ENCODE measurements at places on chromosomes 6 and 20.

DNA sequence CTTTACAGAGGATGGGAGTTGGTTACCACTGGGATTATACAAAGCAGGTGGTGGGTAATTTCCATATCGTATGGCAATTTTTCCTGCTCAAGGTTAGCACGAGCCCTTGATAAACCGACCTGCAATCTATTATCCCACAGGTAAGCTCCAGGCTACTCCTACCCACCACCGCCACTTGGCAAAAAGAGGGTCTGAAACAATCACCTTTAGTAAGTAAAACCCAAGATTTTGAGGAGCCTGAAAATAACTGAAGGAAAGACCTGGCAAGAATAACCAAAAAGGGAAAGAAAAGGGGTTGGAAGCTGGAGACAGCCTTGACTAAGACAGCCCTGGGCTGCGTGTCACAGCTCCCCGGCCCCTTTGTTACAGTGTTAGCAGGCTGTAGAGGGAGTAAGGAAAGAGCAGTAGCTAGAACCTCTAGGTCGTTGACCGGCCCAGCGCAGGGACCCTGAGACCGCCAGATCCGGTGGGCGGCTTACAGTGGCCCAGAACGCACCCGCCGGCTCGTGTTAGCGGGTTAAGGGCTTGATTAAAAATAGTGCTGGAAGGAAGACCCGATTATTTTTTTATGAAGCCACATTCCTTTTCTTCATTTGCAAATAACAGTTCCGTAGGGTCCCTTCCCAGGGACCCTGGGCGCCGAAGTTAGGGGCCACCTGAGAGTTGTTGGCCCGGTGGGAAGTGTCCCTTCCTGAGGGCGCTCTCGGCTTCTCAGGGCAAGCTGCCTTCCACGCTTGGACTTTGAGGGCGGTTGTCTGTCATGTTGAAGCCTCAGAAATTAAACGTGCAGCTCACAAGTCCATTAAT lies 30.5 kb downstream of the TFAP2B start:
- DNase-seq, result no peak

DNA sequence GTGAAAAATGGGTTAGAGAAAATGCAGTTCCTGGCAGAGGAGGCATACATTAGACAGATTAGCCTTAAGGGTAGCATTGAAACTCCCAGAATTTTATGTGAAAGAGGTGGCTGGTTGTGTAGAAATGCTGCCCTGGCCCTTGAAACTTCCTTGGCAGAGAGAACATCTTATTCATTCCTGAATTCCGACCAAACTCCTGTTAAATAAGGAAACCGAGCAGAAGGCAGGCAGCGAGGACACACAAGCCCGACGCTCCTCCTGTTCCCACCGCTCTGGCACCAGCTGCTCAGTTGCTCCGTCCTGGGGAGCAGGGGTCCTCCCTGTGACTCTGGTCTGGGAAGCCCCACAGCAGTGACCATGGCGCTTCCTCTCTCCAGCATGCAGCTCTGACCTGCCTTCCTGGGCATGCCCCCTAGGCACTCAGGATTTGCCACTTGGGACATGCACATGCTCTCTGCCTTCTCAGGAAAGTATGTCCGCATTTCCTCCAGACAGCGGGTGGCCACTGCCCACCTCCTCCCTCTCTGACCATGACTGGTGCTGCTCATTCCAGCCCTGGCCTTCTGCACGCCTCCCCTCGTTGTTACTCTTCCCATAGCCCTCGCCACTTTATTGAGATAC lies 35.2 kb upstream of the CLDN20 start:
- DNase-seq, result no peak

- no peak for DNase-seq
Observed at GRCh38 chr20:9583151-9583550, 68.8 kb downstream of the LAMP5 start.

DNA sequence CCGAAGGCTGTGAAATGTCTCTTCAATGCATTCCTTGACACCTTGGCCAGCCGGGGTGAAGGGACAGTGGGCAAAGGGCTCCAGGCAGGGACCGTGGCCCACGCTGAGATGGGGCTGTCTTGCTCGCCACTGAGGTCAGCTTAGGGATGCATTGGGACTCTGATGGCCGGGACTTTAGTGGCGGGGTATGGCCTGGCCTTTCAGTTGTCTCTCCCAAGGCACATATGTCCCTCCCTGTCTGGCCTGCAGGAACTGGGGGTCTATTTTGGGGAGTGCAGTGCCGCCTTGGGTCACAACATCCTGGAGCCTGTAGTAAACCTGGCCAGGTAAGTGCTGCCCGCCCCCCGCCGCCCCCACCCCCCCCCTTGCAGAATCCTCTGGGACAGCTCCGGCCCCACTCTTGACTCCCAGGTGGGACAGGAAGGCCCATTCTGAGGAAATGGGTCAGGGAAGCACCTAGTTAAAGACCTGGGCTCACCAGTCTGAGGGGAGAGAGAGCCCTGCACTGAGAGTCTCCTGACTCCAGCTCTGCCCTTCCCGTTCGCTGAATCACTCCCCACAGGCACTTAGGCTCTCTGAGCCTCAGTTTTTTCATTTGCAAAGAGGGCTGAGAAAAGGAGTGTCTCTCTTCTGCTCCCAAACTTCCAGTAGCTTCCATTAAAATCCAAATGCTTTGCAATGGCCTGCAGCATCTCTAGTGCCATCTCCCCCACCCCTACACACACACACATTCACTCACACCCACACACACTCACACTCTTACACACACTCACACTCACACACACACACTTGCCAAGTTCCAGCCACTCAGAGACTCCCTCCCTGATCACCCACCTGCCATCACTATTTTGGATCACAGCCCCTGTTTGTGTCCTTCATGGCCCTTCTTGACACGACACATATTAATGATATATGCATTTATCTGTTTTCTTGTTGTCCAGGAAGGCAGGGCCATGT lies 33.1 kb downstream of the RAB44 start:
- no peak for DNase-seq

DNA sequence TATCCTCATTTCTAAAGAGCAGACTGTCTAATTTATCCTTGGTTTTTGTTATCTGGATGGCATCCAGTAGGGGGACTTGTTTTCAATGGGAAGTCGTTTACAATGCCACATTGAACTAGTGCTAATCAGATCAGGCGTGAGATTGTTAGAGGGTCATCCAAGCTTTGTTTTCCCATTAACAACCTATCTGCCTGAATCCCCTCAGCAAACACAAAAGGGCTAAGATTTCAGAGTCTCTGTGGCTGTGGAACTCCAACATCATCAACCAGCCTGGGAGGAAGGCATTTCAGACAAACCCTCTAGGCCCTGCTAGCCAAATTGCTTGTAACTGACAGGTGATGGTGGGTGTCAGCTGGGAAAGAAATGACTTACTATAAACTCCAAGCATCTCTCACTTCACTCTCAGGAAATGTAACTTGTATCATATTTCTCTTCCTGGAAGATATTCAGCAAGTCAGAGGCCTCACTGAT lies 47.7 kb downstream of the COL19A1 start:
- DNase-seq, result no peak

GRCh38 chr6:144469144-144469575 lies 184.0 kb downstream of the UTRN start:
- no peak for DNase-seq

DNA sequence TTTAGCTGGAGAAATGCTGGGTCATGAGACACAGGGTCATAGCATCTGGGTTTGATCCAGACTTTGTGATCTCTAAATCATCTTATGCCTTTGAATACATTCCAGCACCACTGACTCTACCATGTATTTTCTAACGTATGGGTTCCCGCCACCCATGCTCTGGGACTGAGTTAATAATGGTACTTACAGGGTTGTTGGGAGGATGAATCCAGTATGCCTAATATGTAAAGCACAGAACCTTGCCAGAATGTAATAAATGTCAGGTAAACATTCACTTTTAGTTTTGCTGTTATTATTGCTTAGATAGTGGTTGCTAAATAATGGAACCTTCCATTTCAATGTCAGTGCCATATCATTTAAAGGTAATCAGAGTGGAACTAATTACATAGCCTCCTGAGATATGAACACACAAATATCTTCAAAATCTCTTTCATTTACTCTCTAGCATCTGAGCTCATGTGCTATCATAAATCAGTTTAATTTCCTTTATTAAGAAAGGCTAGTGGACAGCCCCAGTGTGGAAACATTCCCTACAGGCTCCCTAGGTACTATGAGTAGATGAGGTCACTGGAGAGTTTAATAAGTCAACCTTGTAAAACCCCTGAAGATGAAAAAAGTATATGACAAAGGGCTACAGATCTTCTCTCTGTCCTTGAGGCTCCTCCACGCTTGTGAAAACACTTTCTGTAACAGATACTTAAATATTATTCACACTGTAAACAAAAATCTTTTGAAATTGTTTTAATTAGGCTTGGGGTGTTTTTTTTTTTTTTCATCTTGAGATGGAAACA lies 226.6 kb downstream of the ALDH8A1 start:
- DNase-seq, result no peak

DNA sequence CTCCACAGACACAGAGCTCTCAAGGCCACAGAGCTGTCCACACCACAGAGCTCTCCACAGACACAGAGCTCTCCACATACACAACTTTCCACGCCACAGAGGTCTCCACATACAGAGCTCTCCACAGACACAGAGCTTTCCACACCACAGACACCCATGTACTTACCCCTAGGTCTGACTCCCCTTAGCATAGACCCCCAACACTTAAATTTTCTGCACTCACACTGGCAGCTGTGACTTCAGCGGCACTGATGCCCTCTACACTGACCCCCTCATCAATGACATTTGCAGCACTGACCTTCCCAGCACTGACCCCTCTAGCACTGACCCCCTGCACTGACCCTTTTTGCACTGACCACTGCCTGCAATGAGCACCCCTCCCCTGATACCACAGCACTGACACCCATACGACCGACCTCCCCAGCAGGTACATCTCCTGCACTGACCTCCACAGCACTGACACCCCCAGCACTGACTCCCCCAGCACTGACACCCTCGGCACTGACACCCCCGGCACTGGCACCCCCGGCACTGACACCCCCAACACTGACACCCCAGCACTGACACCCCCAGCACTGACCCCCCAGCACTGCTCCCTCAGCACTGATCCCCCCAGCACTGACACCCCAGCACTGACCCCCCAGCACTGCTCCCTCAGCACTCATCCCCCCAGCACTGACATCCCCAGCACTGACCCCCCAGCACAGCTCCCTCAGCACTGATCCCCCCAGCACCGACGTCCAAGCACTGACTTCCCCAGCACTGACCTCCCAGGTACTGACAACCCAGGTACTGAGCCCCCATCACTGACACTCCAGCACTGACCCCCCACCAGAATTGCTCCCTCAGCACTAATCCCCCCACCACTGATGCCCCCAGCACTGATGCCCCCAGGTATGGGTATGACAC lies 56.5 kb downstream of the ERMARD start:
- DNase-seq, result no peak

DNA sequence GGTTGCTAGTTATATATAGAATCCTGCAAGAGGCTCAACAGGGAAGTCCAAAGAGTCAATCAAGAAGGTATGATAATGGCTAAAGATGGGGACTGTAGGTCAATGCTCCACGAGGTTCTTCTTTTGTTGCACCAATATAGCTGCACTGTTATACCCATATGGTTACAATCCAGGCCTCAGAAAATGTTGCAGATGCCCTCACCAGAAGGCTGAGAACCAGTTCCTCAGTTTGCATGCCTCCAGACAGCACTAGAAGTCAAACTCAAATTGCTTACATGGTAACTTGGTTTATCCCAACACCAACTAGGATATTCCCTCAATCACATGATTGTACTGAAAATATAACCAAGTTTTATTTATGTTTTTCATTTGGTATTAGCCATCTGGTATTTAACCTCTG lies 12.1 kb downstream of the EEF1A1 start:
- no peak for DNase-seq

- no peak for DNase-seq
Observed at GRCh38 chr6:30542915-30543314, 13.4 kb downstream of the GNL1 start.

DNA sequence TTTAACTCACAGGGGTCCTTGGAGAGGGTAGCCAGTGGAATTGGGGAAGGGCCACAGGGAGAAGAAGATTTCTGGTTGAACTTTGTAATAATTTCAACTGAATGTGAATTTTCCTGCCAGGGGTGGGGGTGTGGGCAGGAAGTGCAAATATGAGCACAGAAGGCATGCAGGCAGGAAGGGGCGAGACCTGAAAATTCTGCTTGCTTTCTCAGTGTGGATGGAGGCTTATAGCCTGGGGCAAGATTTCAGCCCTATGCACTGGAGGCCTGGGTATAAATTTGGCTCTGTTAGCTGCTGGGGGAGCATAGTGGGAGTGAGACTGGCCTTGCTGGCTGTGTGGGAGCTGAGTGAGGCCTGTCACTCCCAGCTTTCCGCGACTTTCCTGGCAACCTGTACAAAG lies 54.4 kb downstream of the PERP start:
- DNase-seq, result no peak

- no peak for DNase-seq
Observed at GRCh38 chr6:6533176-6533575, 55.3 kb upstream of the LY86 start.

- no peak for DNase-seq
Observed at GRCh38 chr6:116388924-116389323, 18.2 kb downstream of the DSE start.

- no peak for DNase-seq
Observed at GRCh38 chr20:5539691-5540090, 210.5 kb upstream of the SHLD1 start.

- DNase-seq, result no peak
Observed at GRCh38 chr6:12363651-12364381, 73.7 kb downstream of the EDN1 start.

DNA sequence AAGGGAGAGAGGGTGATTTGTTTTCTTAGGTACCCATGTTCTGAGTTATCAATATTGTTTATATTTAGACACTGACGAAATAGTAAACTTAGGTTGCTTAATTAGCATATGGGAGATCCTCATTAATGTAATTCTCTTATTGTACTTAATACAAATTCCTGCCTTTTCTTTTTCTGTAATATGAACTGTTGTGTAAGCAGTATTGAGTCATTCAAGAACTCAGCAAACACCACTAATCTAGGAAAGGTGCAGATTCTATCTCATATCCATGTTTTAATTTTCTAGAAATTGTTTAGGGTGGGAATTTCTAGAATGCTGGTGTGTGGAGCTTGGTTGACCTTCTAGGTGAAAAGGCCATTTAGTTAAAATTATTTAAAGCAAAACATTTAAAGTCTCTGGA lies 216.0 kb downstream of the ZFAND3 start:
- no peak for DNase-seq

DNA sequence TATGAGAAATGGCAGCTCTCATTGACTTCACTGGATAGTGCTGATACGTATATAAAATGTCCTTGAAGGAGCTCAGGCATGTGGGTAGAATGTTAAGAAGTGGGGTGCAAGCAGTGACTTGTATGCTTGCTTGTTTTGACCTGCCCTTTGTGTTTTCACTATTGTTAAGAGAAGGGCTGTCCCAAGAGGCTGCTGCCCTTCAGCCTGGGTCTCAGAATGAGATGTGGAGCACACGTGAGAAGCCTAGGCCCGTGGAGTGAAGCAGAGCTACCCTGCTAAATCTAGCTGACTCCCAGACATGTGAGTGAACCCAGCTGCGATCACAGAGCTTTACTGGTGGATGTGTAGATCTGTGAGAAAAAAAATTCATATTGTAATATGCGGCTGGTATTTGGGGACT lies 305.3 kb upstream of the RGS17 start:
- DNase-seq, result no peak

- no peak for DNase-seq
Observed at GRCh38 chr6:28876710-28877109, 47.1 kb downstream of the TRIM27 start.

All from stimulated activated CD8-positive, alpha-beta memory T cell treated with anti-CD3 and anti-CD28 coated beads, Interleukin-7, amount 100 ng/mL, for 4 hours (primary cell).